ENCODE measurements at places on chromosomes 1 and 21. TPM values are rescaled to one million over a fixed set of nuclear protein-coding genes. Genes with fewer than 3 reads are reported as not detected.

FBLIM1 gene
- 0.41 TPM for polyA plus RNA-seq

CLCA1 gene
- polyA plus RNA-seq: not detected

- no peak for DNase-seq
Measured at GRCh38 chr1:8218351-8219092, 99.4 kb upstream of the SLC45A1 start.

KRTAP20-3 gene
- polyA plus RNA-seq: not detected

DNA sequence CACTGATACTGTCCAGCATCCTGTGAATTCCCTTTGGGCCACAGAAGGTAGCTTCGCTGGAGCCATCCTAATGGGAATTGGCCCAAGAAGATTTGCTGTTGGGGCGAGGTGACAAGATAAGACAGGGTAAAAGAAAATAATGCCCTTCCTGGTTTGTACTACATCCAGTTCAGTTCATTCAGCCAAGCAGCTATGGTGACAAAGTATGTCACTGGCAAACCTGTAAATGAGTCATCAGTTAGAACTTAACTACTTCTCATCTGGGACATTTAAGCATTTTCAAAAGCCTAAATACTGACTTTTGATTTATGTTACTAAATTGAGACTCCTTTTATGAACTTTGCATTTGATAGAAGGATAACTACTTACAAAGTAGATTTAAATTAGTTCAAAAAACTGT, 54.2 kb downstream of the WDR64 start:
- no peak for DNase-seq

CA6 gene
- polyA plus RNA-seq: 9.3 TPM

TTLL10 gene
- not detected for polyA plus RNA-seq

- no peak for DNase-seq
Measured at GRCh38 chr1:202588503-202589189, 121.6 kb downstream of the SYT2 start.

LCE3E gene
- not detected for polyA plus RNA-seq

ANGPTL1 gene
- polyA plus RNA-seq: not detected

GRCh38 chr1:37901893-37902225, 42.5 kb upstream of the MTF1 start:
- DNase-seq: no peak

- no peak for DNase-seq
Measured at GRCh38 chr1:54326543-54327385, 79.4 kb downstream of the SSBP3 start.

GRCh38 chr1:245560316-245560859, 405.6 kb downstream of the KIF26B start:
- DNase-seq: no peak

DNA sequence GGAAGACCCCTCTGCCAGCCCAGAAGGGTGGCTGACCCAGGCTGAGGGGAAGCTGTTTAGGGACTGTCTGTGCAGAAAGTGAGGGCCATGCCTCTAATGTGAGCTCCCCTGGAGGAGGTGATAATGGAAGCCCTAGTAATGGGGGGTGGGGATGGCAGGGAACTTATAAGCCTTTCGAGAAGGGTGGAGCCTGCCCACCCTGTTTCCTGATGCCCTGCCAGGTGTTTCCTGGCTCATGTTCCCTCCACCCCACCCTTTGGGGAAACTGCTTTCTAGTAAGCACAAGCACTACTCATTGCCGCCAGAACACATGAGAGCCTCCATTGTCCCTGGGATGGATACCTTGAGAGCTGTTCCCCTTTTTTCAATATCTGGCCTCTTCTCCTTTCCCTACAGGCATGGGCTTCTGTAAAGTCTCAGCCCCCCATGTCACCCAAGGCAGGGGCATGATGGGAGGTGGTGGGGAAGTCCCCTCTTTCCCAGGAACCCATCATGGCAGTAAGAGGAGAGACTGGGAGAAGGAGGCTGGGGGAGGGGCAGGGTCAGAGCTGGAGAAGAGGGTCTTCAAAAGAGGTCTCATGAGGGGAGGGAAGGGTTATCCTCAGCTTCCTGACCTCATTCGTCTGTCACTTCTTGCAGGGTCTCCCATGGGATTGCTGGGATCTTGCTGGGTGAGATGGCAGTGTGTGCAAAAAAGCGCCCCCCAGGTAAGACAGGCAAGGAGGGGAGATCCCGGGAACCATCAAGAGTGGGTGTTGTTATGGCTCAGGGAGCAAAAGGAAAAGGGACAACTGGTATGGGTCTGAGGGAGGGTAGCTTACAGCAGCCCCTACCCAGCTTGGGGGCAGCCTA, 2.4 kb downstream of the ATP8B2 start:
- peak; percentile 33 for DNase-seq

- no peak for DNase-seq
Measured at GRCh38 chr1:26318338-26319064, 743 bp downstream of the CD52 start.

- no peak for DNase-seq
Measured at GRCh38 chr1:226384040-226384439, 23.9 kb downstream of the PARP1 start.

PKP1 gene
- not detected for polyA plus RNA-seq

- DNase-seq: no peak
Measured at GRCh38 chr1:244941121-244941520, 76.8 kb upstream of the HNRNPU start.

GRCh38 chr1:66777831-66778230, 23.2 kb downstream of the INSL5 start:
- DNase-seq: no peak

DNA sequence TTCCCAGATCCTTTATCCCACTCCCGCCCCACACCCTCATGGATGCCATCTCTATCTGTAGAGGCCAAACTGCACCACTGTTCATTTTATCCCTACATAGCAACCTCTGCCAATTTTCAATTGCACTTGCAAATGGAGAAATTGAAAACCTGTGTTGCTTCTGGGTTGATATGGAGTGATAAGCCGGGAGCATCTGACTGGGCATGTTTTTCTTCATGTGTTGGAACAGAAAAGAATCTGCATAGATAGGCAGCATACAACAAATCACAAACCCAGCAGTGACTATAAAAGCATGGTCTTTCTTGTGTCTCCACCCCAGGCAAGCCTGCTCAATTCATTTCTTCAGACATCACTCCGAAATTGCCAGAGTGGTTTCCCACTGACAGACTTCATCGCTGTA, 608.8 kb upstream of the CAMK1G start:
- DNase-seq: no peak

GRCh38 chr1:103326595-103326994, 198.9 kb upstream of the RNPC3 start:
- DNase-seq: no peak

DNA sequence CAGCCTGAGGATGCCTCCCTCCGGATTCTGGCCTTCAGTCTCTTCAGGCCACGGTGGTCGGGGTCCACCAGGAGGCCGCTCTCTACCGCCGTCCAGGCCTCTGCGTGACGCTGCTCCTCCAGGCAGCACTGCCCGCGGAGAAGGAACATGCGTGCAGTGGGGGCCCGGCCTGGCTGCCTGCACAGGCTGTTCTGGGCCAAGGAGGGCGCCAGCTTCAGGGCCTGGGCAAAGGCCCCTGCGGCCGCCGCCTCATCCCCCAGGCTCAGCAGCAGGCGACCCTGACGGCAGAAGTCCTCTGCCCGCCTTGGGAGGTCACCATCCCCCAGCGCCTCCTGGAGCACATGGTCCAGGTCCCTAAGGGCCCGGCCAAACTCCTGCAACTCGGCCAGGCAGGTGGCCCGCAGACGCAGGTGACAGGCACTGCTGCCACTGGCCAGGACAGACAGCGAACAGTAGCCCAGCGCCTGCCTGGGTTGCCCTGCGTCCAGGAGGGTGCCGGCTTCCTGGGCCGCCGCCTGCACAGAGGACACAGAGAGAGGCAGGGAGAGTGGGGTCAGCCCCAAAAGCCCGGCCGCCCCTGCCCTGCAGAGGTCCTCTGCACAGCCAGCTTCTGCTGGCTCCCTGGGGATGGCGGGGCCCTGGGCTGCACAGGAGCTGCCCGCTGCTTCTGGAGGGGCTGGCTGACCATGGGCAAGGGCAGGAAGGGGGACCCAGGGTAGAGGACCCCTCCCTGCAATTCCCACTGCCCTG, 8.7 kb upstream of the MMEL1 start:
- no peak for DNase-seq

OPTC gene
- not detected for polyA plus RNA-seq

DNA sequence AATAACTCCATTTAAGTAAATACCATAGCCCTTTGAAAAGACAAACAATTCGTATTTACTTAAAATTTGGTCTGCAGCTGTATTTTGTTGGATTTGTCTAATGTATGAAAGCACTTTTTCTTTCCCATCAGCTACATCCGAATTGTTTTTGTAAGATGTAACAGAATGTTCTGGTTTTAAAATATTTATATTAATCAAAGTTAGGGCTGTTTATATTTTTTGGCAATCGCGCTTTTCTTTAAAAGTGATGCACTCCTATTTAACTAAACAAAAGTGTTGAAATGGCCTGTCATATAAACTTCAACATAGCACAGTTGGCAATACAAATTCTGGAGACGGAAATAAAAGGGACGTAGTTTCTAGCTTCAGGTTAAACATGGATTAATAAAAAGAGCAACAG, 216.3 kb upstream of the ADGRL2 start:
- no peak for DNase-seq

DNA sequence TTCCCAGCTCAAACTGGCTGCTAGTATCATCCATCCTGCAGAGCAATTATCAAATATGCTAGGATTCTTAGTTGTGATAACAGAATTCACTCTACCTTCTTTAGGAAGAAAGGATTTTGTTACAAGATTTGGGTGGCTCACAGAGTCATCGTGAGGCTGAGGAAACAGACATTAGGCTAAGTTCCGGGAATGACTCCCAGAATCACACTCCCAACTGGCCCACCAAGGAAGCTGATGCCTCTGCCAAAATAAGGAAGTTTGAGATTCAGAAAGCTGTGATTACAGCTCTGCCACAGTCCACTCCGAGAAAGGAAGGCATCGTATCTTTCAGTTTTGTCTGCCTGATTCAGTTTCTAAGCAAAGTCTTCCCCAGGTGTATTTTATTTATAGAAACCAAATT, 50.6 kb upstream of the LYPLAL1 start:
- no peak for DNase-seq

OR14K1 gene
- polyA plus RNA-seq: not detected

- no peak for DNase-seq
Measured at GRCh38 chr1:180192172-180192571, 37.5 kb downstream of the QSOX1 start.

PSMB4 gene
- 54.5 TPM for polyA plus RNA-seq

- DNase-seq: no peak
Measured at GRCh38 chr21:43619856-43620255, 39.4 kb downstream of the HSF2BP start.
